ENCODE measurements at places on chromosomes 2 and 18.

DNA sequence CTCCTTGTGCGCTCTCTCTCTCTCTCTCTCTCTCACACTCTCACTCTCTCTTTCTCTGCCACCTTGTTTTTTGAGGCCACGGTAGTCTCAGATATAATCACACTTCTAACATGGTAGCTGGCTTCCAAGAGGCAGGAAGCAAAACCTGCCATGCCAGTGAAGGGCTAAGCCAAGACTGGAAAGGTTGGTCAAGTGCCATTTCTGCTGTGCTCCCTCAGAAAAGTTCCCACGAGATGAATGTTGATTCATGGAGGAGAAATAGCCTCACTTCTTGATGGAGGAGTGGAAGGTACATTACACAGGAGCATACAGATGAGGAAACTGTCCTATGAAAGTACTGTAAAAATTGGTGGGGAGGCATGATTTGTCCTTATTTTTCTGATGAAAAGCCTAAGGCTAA is 237.9 kb downstream of the XIRP2 start:
- no peak for DNase-seq

DNA sequence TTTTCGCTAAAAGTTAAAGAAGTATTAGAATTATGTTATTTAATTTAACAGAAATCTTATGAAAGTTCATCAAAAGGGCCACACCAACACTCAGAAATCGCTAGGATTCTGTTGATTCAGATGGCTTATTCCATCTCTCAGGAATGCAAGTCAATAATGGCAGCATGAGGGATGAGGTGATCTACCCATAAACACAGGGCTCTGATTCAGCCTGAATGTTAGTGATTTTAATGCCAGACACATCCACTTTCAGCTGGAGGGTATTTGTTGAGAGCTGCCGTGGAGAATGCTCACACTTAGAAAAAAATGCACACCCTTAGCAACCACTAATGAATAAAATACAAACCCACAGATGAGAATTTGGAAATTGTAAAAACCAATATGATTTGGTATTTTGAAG is 173.3 kb upstream of the ERBB4 start:
- DNase-seq: no peak

GRCh38 chr2:867296-867695 is 83.4 kb upstream of the SNTG2 start:
- no peak for DNase-seq

DNA sequence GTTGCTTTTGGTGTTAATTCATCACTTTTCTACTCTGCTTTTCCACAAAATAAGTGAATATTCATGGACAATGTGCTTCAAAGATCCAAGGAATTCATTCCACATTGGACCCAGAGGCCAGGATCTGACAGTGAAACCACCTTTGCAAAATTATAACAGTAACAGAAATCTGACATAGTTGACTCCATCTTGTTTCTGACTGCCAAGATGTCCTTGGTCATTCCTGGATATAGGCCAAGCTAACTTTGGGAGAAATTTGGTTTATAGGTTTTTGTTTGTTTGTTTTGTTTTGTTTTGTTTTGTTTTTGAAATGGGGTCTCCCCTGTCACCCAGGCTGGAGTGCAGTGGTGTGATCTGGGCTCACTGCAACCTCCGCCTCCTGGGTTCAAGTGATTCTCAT is 10.3 kb downstream of the MPPE1 start:
- no peak for DNase-seq
